ENCODE measurements at places on chromosomes 12 and 14.

DNA sequence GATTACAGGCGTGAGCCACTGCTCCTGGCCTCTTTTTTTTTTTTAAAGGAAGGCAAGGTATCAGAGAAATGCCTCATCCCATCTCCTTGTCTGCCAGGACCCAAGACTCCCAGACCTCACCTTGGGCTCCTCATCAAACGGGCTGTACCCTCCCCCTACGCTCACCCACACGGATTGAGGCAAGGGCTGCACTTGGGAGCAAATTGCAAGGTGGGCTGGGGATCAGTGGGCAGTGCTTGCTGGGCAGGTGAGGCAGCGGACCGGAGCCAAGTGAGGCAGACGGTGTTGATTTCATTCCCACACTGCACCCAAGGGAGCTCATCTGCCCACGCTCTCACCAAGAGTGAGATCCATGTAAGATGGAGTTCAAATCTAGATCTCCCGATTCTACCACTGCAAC is 41.0 kb upstream of the DICER1 start:
- no peaks in the 10 kb centered on the region for H3K36me3 ChIP-seq
- H3K27me3 ChIP-seq = peaks cover 3% of the 10 kb centered on the region
- no peak overlapping the region for H3K27ac ChIP-seq
- H3K4me3 ChIP-seq = no peak overlapping the region
- no peak for DNase-seq
- no peaks in the 10 kb centered on the region for H3K4me1 ChIP-seq

- no peak for DNase-seq
- peaks cover 46% of the 10 kb centered on the region for H3K4me1 ChIP-seq
- no peak overlapping the region for H3K27ac ChIP-seq
- H3K36me3 ChIP-seq = peaks cover 45% of the 10 kb centered on the region
- no peak overlapping the region for H3K4me3 ChIP-seq
Observed at GRCh38 chr12:43762596-43762995, 3.8 kb downstream of the IRAK4 start.

DNA sequence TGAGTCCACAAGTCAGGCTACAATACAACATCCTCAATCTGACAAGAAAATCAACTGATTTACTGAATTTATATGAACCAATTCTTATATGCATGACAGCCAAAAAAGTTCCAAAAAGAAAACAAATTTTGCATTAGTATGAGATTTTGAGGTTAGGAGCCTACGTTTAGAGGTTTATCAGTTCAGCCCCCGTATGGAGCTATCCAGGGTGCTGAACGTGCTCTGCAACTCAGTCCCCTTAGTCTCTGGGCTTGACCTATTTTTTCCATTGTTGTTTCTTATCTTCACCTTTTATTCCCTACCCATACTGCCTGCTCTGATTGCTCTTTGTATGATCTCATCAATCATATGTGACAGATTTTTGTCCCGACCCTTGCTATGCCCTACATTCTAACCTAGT is 693.0 kb downstream of the NRXN3 start:
- DNase-seq = peak; percentile 24
- H3K4me1 ChIP-seq = no peaks in the 10 kb centered on the region
- H3K27ac ChIP-seq = no peak overlapping the region
- H3K27me3 ChIP-seq = no peaks in the 10 kb centered on the region
- no peak overlapping the region for H3K4me3 ChIP-seq

GRCh38 chr12:83763425-83763824 is 1076.7 kb downstream of the TMTC2 start:
- H3K36me3 ChIP-seq = no peaks in the 10 kb centered on the region
- H3K4me1 ChIP-seq = no peaks in the 10 kb centered on the region
- H3K27me3 ChIP-seq = no peaks in the 10 kb centered on the region
- no peak overlapping the region for H3K4me3 ChIP-seq

DNA sequence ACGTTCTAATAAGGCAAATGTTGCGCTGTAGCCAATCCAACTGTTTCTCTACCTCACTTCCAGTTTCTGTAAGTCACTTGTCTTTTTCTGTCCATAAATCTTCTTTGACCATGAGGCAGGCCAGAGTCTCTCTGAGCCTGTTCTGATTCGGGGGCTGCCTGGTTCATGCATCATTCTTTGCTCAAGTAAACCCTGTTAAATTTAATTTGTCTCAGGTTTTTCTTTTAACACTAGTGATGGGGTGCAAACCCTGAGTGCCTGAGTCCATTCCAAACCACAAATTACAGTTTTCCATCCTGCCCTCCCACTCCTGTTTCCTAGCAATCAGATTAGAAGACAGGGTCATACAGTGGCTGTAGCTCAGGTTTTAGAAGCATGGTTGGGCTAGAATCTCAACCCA is 41.9 kb downstream of the VWF start:
- no peaks in the 10 kb centered on the region for H3K4me1 ChIP-seq
- H3K27me3 ChIP-seq = peaks cover 2% of the 10 kb centered on the region
- no peak overlapping the region for H3K4me3 ChIP-seq
- no peaks in the 10 kb centered on the region for H3K36me3 ChIP-seq

DNA sequence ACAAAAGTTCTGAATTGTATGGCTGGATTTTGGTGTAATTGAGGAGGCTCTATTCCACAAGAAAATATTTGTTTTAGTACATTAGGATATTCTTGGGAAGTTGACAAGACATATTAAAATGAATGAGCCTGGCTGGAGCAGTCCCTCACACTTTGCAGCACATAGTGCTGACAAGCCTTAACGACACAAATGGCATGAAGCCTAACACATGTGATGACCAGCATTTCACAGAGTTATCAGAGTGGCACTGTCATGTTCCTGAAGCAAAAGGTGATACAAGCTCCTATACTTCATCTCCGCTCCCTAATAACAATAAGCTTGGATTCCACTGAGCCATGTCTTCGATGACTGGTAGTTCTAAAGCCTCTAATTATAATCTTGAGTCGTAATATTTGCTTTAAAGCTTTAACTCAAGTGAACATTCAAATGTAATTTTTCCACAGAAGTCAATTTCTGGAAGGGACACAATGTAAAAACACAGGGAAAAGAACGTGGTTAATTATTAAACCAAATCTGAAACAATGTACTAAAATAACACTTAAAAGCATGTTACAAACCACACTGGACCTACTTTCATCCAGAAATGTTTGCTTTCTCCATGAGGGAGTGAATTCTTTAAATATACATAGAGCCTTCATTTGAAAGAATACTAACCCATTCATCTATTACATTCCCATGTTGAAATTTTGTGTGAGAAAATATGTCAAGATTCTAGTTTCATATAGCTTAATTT is 49.6 kb downstream of the GRIP1 start:
- H3K27ac ChIP-seq = no peak overlapping the region
- no peak for DNase-seq
- H3K36me3 ChIP-seq = no peaks in the 10 kb centered on the region
- H3K4me3 ChIP-seq = no peak overlapping the region

- no peak overlapping the region for H3K4me3 ChIP-seq
- peaks cover 9% of the 10 kb centered on the region for H3K4me1 ChIP-seq
- no peak overlapping the region for H3K27ac ChIP-seq
- DNase-seq = no peak
- peaks cover 18% of the 10 kb centered on the region for H3K27me3 ChIP-seq
Observed at GRCh38 chr14:74510223-74510931, 16.8 kb downstream of the ISCA2 start.

- no peak overlapping the region for H3K4me3 ChIP-seq
- H3K27me3 ChIP-seq = no peaks in the 10 kb centered on the region
- no peaks in the 10 kb centered on the region for H3K36me3 ChIP-seq
- no peak for DNase-seq
- H3K27ac ChIP-seq = no peak overlapping the region
- H3K4me1 ChIP-seq = no peaks in the 10 kb centered on the region
Observed at GRCh38 chr12:97127061-97127460, 220.0 kb downstream of the NEDD1 start.

DNA sequence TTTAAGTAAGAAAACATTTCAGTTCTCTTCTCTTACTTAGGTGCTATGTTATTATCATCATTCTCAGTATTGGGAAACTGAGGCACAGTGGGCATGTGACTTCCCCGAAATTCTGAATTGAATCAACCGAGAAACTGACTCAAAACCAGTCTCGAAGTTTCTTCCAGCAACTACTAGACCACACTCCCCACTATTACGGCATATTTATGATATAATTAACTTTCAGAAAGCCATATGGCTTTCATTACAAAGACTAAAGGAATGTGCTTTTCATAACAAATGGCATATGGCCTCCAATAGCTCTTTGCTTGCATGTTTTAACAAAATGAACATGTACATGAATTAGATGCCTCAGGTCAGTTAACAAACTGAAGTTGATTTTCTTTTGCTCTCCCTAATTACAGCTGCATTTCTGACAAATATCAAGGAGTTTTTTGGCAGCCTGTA is 182.9 kb upstream of the SLC38A2 start:
- H3K4me3 ChIP-seq = no peak overlapping the region
- H3K4me1 ChIP-seq = peaks cover 14% of the 10 kb centered on the region
- no peak overlapping the region for H3K27ac ChIP-seq
- H3K27me3 ChIP-seq = no peaks in the 10 kb centered on the region

GRCh38 chr12:24820872-24821271 is 128.0 kb downstream of the BCAT1 start:
- peaks cover 25% of the 10 kb centered on the region for H3K4me1 ChIP-seq
- H3K4me3 ChIP-seq = no peak overlapping the region
- no peak overlapping the region for H3K27ac ChIP-seq
- no peak for DNase-seq
- H3K36me3 ChIP-seq = peaks cover 12% of the 10 kb centered on the region
- H3K27me3 ChIP-seq = no peaks in the 10 kb centered on the region

- peaks cover 32% of the 10 kb centered on the region for H3K27me3 ChIP-seq
Observed at GRCh38 chr14:104117341-104118005, 20.9 kb upstream of the KIF26A start.

DNA sequence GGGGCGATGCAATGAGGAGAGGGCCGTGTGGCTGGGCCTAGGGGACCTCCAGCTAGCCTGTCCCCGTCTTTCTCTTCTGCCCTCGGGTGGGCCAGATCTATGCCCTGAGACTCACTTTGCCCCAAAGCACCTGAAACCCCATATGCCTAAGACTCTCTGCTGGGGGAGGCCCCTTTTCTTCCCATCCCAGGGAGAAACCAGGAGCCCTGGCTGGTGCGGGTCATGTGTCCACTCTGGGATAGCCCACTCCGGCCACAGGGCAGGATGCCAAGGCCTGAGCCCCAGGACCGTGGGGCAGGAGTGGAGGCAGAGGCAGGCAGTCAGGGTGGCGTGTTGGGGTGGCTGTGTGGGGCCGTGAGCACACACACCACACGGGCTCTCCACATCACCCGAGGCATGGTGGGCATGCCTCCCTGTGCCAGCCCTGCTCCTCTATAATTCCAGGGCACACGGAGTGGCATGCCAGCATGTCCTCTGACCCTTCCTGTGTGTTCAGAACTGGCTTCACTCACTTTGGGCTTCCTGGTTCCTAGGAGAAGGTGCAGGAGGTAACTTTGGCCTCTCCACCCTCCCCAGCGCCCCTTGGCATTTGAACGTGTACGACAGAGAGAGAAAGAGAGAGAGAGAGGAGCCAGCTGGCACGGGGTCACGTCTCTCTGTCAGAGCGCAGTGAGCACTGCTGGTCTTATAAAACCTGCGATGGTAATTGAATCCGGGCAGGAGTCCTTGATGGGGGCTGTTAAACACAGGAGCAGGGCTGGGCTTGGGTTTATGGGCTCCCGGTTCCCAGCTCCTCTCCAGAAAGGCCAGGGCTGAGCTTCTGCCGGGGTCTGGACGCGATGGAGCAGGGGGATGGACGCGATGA is 144.2 kb downstream of the KIF26A start:
- H3K4me3 ChIP-seq = no peak overlapping the region
- no peaks in the 10 kb centered on the region for H3K36me3 ChIP-seq
- H3K27me3 ChIP-seq = no peaks in the 10 kb centered on the region

DNA sequence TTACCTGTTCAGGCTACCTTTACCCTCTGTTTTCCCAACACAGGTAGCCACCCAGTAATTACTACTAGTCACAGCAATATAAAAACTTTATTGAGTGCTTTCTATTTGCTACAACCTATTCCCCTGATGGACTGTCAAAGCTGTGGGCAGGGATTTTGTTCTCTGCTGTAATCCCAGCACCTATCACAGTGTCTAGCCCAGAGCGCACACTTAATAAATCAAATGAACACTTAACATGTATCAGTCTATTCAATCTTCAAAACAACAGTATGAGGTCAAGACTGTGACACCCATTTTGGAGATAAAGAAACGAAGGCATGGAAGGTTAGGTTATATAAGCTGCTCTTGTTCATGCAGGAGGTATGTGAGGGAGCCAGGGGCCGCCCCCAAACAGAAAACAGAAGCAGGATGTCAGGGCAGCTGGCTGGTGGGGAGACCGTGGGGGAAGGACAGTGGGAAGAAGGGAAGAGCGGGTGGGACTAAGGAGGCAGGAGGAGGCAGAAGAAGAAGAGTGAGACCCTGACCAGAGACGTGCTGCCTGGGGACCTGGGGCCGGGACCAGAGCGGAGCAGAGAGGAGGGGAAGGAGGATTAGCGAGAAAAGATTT is 1.7 kb downstream of the TNFRSF1A start:
- no peak overlapping the region for H3K27ac ChIP-seq
- peak; percentile 33 for DNase-seq
- H3K4me1 ChIP-seq = peaks cover 26% of the 10 kb centered on the region
- H3K27me3 ChIP-seq = no peaks in the 10 kb centered on the region

GRCh38 chr14:68569970-68570409 is 222.9 kb downstream of the ZFP36L1 start:
- H3K4me3 ChIP-seq = no peak overlapping the region
- no peak overlapping the region for H3K27ac ChIP-seq
- peaks cover 4% of the 10 kb centered on the region for H3K4me1 ChIP-seq
- H3K36me3 ChIP-seq = no peaks in the 10 kb centered on the region
- H3K27me3 ChIP-seq = no peaks in the 10 kb centered on the region
- DNase-seq = no peak

DNA sequence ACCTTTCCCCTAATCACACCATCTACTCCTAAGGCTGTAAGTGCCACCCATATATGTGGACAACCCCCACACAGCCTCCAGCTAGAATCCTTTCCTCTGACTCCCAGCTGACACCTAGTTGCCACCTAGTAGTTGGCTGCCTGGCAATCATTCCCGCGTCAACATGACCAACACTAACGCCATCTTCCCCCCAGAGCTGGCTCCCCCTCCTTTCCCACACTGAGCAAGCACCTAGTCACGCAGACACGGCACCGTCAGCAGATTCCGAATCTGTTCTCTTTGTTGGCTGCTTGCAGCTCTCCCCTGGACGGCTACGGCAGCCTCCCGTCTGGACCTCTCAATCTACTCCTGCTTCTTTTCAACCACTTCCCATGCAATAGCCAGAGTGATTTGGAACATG is 27.7 kb downstream of the UBR7 start:
- H3K27ac ChIP-seq = no peak overlapping the region
- no peak for DNase-seq
- H3K27me3 ChIP-seq = peaks cover 26% of the 10 kb centered on the region
- peaks cover 11% of the 10 kb centered on the region for H3K4me1 ChIP-seq

GRCh38 chr12:49126852-49127763 is 4.1 kb downstream of the TUBA1B start:
- H3K36me3 ChIP-seq = peaks cover 50% of the 10 kb centered on the region
- DNase-seq = no peak
- H3K4me1 ChIP-seq = peaks cover 35% of the 10 kb centered on the region
- H3K27me3 ChIP-seq = no peaks in the 10 kb centered on the region
- peak overlapping the region; percentile 37 for H3K4me3 ChIP-seq

DNA sequence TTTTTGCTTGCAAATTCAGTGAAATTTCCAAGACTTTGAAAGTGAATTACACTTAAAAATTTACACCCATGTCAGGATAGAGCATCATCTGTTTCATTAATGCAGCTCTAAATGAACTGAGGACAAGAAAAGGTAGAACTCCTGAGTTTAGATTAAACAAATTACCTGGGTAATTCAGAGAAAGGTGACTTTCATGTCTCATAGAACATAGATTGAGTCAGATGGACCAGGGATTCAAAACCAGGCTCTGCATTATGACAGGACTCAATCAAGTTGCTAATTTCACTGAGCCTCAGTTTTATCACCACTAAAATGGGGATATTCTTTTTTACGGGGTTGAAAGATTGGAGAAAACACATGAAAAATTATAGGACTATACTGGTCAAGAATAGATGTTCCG is 4.5 kb downstream of the ARHGDIB start:
- H3K4me1 ChIP-seq = peaks cover 58% of the 10 kb centered on the region
- no peak for DNase-seq
- H3K27me3 ChIP-seq = no peaks in the 10 kb centered on the region
- peak overlapping the region; percentile 96 for H3K27ac ChIP-seq
- H3K4me3 ChIP-seq = peak overlapping the region; percentile 96

Measured in activated CD4-positive, alpha-beta memory T cell treated with anti-CD3 and anti-CD28 coated beads, Interleukin-2, amount 10 ng/mL, durations not matched to agents 7 days and 5 days (primary cell).